ENCODE measurements at places on chromosomes 12 and 14. TPM values are rescaled to one million over a fixed set of nuclear protein-coding genes. Genes with fewer than 3 reads are reported as not detected.

Gene DTX1
- 6.1 TPM for total RNA-seq

Gene SSPN
- 67.8 TPM for total RNA-seq

Gene LRRC23
- total RNA-seq, result 9.8 TPM

Gene LALBA
- not detected for total RNA-seq

GRCh38 chr12:22578328-22578727 is 34.0 kb upstream of the C2CD5 start:
- no peak overlapping the region for H3K27ac ChIP-seq
- DNase-seq, result no peak
- H3K4me1 ChIP-seq, result no peaks in the 10 kb centered on the region
- H3K36me3 ChIP-seq, result no peaks in the 10 kb centered on the region

DNA sequence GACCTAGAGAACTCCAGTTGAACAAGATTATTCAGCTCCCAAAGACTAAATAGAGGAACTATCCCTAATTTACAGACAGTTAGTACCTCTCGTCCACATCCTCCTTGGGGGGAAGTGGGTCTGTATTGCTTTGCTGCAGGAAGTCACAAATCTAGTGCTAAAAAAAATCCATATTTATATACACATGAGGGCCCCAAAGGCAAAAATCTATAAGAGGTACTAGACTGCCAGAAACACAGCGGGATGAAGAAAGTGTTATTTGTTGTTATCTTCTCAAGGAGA is 190.1 kb downstream of the TTC8 start:
- no peaks in the 10 kb centered on the region for H3K36me3 ChIP-seq
- no peaks in the 10 kb centered on the region for H3K4me1 ChIP-seq
- no peaks in the 10 kb centered on the region for H3K27me3 ChIP-seq
- no peak overlapping the region for H3K27ac ChIP-seq
- no peak for DNase-seq
- no peak overlapping the region for H3K4me3 ChIP-seq

GRCh38 chr14:34614638-34615037 is 15.3 kb downstream of the SNX6 start:
- H3K27ac ChIP-seq, result no peak overlapping the region
- no peaks in the 10 kb centered on the region for H3K36me3 ChIP-seq
- peaks cover 2% of the 10 kb centered on the region for H3K4me1 ChIP-seq
- no peak overlapping the region for H3K4me3 ChIP-seq

DNA sequence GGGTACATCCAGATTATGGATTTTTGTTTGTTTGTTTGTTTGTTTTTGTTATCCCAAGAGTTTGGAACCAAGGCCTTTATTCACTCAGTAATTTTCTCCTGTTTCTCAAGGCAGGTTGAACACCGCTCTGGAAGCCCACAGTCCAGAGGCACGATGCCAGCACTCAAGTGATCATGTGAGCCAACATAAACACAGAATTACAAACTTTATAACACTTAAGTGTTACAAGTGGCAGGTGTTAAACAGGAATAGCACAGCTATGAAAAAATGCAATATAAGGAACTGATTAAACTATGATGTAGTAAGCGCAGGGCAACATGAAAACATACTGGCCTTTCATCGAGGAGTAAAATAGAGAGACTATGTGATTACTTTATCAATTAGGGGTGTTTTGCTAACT is 1885.8 kb upstream of the SEL1L start:
- H3K36me3 ChIP-seq, result no peaks in the 10 kb centered on the region
- no peak overlapping the region for H3K27ac ChIP-seq
- no peak for DNase-seq
- no peaks in the 10 kb centered on the region for H3K4me1 ChIP-seq
- no peaks in the 10 kb centered on the region for H3K27me3 ChIP-seq

DNA sequence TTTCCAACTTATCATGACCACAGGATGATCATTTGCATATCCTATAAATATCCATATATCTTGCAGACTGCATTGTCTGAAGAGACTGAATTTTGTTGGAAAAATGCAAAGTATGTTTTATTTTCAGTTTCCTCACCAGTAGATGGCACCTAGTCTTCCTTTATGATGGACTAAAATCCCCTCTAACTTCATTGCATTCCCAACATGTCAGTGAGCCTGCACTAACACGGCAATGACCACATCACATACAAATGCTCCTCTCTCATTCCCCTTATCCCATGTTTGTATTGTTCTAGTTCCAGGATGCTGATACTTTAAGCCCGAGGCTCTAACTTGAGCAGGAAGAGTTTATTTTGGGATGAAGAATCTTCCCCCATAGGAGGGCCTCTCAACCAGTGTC is 24.7 kb upstream of the MYBPC1 start:
- no peak overlapping the region for H3K27ac ChIP-seq
- no peak for DNase-seq
- no peaks in the 10 kb centered on the region for H3K27me3 ChIP-seq
- no peaks in the 10 kb centered on the region for H3K36me3 ChIP-seq

GRCh38 chr12:66047411-66048021 is 83.0 kb downstream of the LLPH start:
- peak; percentile 34 for DNase-seq
- no peak overlapping the region for H3K27ac ChIP-seq
- H3K4me1 ChIP-seq, result no peaks in the 10 kb centered on the region
- no peaks in the 10 kb centered on the region for H3K36me3 ChIP-seq
- H3K27me3 ChIP-seq, result no peaks in the 10 kb centered on the region
- no peak overlapping the region for H3K4me3 ChIP-seq

GRCh38 chr12:118371321-118372282 is 1.1 kb downstream of the TAOK3 start:
- H3K27me3 ChIP-seq, result no peaks in the 10 kb centered on the region
- DNase-seq, result no peak
- peak overlapping the region; percentile 91 for H3K27ac ChIP-seq

GRCh38 chr14:89351516-89352404 is 65.3 kb downstream of the FOXN3 start:
- H3K4me1 ChIP-seq, result peaks cover 24% of the 10 kb centered on the region
- no peaks in the 10 kb centered on the region for H3K36me3 ChIP-seq
- DNase-seq, result peak; percentile 89
- H3K27ac ChIP-seq, result peak overlapping the region; percentile 68
- no peak overlapping the region for H3K4me3 ChIP-seq

DNA sequence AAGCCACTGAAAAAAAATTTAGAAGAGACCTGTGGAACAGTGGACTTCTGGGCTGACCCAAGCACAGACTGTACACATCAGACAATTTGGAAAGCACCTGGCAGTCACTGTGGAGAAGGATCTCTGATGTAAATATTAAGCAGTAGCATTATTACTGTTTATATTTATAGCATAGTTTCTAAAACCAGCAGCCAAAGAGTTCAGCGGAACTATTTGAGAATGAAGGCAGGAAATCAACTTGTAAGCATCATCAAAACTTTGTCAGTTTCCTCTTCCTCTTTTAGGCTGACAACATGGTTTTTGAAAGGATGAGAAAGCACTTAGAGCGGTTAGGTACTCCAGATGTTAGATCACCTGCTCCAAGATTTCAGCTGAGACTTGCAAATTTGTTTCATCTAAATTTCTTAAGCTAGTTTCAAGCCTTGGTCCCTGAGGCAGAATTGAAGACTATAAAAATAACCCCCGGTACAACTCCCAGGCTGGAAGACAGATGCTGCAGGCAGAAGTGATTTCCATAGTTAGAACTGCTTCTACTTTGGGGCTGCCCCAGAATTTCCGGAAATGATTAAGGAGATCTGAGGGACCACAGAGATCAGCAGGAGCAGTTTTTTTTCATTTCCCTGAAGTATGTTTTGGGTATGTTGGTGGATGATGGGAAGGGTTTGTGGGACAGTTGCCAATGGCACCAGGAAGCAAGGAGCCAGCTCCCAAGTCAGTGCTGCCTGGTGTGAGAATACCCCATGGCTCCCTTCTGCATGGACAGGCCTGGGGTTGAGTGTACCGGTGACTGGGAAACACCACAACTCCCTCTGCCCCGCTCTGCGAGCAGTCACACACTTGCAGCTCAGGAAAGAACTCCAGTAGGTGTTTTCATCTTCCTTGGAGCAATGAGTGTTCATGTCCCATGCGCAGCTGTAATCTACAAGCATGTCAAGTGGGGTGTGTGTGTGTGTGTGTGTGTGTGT is 354.5 kb downstream of the NUAK1 start:
- H3K27ac ChIP-seq, result no peak overlapping the region
- no peak for DNase-seq
- no peaks in the 10 kb centered on the region for H3K27me3 ChIP-seq
- H3K4me3 ChIP-seq, result no peak overlapping the region
- peaks cover 13% of the 10 kb centered on the region for H3K4me1 ChIP-seq

- no peak for DNase-seq
- peaks cover 88% of the 10 kb centered on the region for H3K36me3 ChIP-seq
- H3K4me1 ChIP-seq, result no peaks in the 10 kb centered on the region
- no peak overlapping the region for H3K27ac ChIP-seq
- no peak overlapping the region for H3K4me3 ChIP-seq
Observed at GRCh38 chr14:35112641-35113040, 9.1 kb downstream of the PPP2R3C start.
